Uterus (tissue), 4 donors: ENCODE measurements at places on chromosomes 5 and 9. TPM values are rescaled to one million over a fixed set of nuclear protein-coding genes. Genes with fewer than 3 reads are reported as not detected.

GRCh38 chr5:57681942-57682341 lies 199.3 kb upstream of the ACTBL2 start:
- H3K27me3 ChIP-seq = no peaks in the 10 kb centered on the region
- H3K27ac ChIP-seq = no peak overlapping the region
- H3K4me1 ChIP-seq = no peaks in the 10 kb centered on the region
- no peaks in the 10 kb centered on the region for H3K36me3 ChIP-seq

DNA sequence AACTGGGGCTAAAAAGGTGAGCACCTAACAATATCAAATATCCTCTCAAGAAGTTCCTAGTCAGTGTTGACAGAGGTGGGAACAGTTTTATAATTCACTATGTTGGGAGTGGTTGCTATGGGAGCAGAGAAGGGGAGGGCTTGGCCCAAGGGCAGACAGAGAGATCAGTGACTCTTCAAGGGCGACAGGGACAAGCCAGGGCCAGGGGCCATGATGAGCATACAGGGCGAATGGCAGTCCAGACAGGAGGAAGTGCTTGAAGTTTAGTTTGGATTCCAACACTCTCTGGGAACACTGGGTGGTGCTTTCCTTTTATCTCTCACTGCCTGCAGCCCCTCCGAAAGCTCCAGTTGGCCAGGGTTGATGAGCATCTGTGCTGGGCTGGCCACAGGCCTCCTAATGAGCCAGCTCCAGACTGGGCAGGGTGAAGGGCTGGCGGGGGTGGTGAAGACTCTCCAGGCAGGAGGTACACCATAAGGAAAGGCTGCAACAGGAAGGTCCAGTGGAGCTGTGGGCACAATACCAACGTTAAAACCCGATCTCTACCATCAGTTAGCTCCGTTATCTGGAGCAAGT lies 111.3 kb downstream of the TMEM174 start:
- DNase-seq = no peak
- no peaks in the 10 kb centered on the region for H3K36me3 ChIP-seq
- no peak overlapping the region for H3K4me3 ChIP-seq
- no peak overlapping the region for H3K27ac ChIP-seq

CAMK4 gene
- 0.26 TPM for total RNA-seq

FST gene
- 0.51 TPM for total RNA-seq

GRCh38 chr5:177133853-177134696 lies 502 bp downstream of the NSD1 start:
- H3K4me1 ChIP-seq = peaks cover 22% of the 10 kb centered on the region
- no peaks in the 10 kb centered on the region for H3K36me3 ChIP-seq
- H3K4me3 ChIP-seq = peak overlapping the region; percentile 63

COL15A1 gene
- total RNA-seq = 62.1 TPM

- H3K4me1 ChIP-seq = no peaks in the 10 kb centered on the region
- H3K4me3 ChIP-seq = no peak overlapping the region
- H3K27ac ChIP-seq = no peak overlapping the region
- no peak for DNase-seq
- no peaks in the 10 kb centered on the region for H3K27me3 ChIP-seq
Measured at GRCh38 chr5:141567513-141568117, 51.2 kb downstream of the DIAPH1 start.

DNA sequence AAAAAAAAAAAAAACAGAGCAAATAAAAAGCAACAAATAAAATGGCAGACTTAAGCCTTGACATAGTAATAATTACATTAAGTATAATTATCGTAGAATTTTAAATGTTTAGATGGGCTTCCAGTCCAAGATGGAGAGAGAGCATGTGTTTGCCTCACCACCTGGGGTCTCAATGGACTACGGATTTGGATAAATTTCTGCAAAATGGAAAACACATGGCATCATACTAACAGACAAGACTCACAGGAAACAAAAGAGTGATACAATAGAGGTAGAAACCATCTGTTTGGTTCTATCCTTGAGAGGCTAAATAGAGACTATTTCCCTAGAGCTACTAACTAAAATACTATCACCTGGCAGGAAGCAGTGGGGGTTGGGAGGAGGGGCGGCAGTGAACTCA lies 144.3 kb downstream of the MUSK start:
- H3K4me3 ChIP-seq = no peak overlapping the region
- H3K27me3 ChIP-seq = no peaks in the 10 kb centered on the region
- no peaks in the 10 kb centered on the region for H3K36me3 ChIP-seq
- DNase-seq = no peak

- H3K4me3 ChIP-seq = no peak overlapping the region
- no peak overlapping the region for H3K27ac ChIP-seq
- H3K27me3 ChIP-seq = no peaks in the 10 kb centered on the region
- H3K4me1 ChIP-seq = peaks cover 8% of the 10 kb centered on the region
- DNase-seq = no peak
- no peaks in the 10 kb centered on the region for H3K36me3 ChIP-seq
Measured at GRCh38 chr5:39019254-39019653, 54.9 kb downstream of the RICTOR start.

- H3K36me3 ChIP-seq = no peaks in the 10 kb centered on the region
- H3K4me1 ChIP-seq = no peaks in the 10 kb centered on the region
- no peak overlapping the region for H3K27ac ChIP-seq
- no peak overlapping the region for H3K4me3 ChIP-seq
Measured at GRCh38 chr9:93582550-93582949, 6.2 kb downstream of the PHF2 start.

GRCh38 chr5:43514471-43514815 lies 505 bp downstream of the C5orf34 start:
- H3K36me3 ChIP-seq = no peaks in the 10 kb centered on the region
- peaks cover 5% of the 10 kb centered on the region for H3K4me1 ChIP-seq
- H3K4me3 ChIP-seq = peak overlapping the region; percentile 54
- H3K27ac ChIP-seq = peak overlapping the region; percentile 84
- DNase-seq = no peak
- H3K27me3 ChIP-seq = no peaks in the 10 kb centered on the region

DNA sequence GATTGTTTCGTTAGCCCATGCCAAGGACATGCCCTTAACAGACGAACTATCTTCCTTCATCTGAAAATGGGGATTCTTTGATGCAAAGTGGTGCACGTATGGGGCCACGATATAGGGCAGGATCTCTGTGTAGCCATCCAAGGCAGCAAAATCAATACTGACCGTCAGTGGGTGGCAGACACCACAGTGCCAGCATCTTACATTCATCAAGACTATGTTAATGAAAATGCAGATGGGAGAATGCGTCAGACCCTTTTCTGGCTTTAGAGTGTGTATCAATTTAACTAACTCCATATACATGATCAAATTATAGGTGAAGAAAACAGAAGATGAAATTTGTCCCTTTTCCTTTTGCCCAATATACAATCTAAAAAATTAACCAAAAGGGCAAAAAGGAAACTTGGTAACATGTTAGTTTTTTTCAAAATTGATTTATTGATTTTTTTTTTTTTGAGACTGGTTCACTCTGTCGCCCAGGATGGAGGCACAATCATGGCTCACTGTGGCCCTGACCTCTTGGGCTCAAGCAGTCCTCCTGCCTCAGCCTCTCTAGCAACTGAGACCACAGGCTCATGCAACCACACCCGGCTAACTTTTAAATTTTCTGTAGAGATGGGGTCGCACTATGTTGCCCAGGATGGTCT lies 169.2 kb upstream of the SPRY4 start:
- H3K36me3 ChIP-seq = no peaks in the 10 kb centered on the region
- H3K27me3 ChIP-seq = no peaks in the 10 kb centered on the region
- no peaks in the 10 kb centered on the region for H3K4me1 ChIP-seq
- no peak overlapping the region for H3K27ac ChIP-seq
- no peak overlapping the region for H3K4me3 ChIP-seq
- no peak for DNase-seq

DNA sequence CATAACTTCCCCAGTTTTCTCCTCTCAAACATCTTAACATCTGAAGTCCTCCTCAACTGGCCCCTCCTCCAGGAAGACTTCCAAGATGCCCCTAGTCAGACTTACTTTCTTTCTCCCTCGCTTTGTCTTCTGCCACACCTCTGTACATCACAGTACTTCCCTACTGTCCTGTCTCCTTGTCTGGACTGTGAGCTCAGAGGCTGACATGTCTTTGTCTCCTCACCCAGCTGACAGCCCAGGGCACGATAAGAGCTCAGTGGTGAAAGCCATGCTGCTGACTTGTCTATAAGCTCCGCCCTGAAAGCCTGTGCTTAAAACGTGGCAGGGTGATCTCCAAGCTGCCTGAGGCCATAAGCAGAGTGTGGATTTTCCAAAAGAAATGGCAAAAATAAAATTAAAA lies 33.0 kb upstream of the SLC25A51 start:
- H3K27ac ChIP-seq = no peak overlapping the region
- no peaks in the 10 kb centered on the region for H3K27me3 ChIP-seq

IFNW1 gene
- total RNA-seq = not detected

DNA sequence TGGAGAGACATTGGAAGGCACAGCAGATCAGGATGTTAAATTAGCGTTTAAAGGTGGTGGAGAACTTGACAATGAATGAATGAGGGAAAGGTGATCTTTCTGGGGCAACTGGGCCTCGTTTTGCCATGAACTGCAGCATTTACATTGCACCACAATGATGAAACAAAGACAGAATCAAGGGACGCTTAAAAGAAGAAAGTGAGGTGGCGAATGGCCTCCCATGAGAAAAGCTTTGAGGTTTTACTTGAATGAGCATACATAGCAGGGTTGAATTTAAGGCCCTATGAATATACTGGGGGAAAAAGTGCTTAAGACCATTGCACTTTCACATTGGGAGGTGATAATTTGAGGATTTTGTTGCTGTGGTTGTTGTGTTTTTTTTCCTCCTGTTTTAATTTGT lies 476.4 kb downstream of the ISL1 start:
- H3K36me3 ChIP-seq = no peaks in the 10 kb centered on the region
- H3K4me1 ChIP-seq = no peaks in the 10 kb centered on the region
- no peak for DNase-seq
- no peaks in the 10 kb centered on the region for H3K27me3 ChIP-seq
- no peak overlapping the region for H3K4me3 ChIP-seq
- no peak overlapping the region for H3K27ac ChIP-seq

GRCh38 chr9:79939819-79940218 lies 368.1 kb downstream of the TLE4 start:
- no peaks in the 10 kb centered on the region for H3K4me1 ChIP-seq
- H3K27me3 ChIP-seq = no peaks in the 10 kb centered on the region
- no peak overlapping the region for H3K4me3 ChIP-seq
- no peak for DNase-seq

PCDHB12 gene
- total RNA-seq = 9.2 TPM

DNA sequence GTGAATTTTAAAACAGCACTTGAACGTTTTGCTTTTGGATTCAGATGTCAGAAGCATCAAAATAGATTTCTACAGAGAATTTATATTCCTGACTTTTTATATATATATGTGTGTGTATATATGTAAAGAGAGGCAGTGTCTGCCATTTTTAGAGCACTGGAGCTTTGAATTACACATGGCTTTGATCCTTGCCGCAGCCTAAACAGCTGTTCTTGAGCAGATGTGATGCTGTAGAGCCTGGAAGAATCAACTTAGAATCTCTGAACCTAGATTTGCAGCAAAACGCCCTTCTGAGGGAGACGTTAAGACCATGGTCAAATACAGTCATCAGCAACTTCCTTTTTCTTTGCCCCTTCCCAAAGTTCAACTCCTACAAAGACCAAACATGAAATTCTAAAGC lies 21.7 kb upstream of the C5orf47 start:
- no peaks in the 10 kb centered on the region for H3K36me3 ChIP-seq
- H3K4me1 ChIP-seq = no peaks in the 10 kb centered on the region
- H3K4me3 ChIP-seq = no peak overlapping the region
- no peak overlapping the region for H3K27ac ChIP-seq

GRCh38 chr5:1231354-1231905 lies 6.2 kb downstream of the SLC6A18 start:
- no peak overlapping the region for H3K4me3 ChIP-seq
- no peaks in the 10 kb centered on the region for H3K4me1 ChIP-seq
- H3K27me3 ChIP-seq = no peaks in the 10 kb centered on the region
- DNase-seq = no peak

FBXL17 gene
- 21.9 TPM for total RNA-seq

DNA sequence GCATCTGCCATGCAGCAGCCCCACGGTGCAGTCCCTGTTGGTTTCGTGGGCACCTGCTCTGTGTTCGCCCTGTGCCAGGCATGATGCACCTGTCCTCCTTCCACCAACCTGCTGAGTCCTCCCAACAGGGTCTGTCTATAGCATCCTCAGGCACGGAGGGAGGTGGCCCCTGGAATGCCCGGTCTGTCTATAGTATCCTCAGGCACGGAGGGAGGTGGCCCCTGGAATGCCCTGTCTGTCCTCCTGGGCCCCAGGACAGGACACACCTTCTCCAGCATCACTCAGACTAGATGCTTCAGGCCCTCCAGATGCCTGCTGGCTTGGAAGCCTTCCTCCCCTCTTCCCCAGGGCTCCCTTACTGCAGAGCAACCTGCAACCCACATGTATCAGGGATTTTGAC lies 9.9 kb upstream of the PHYHD1 start:
- no peak overlapping the region for H3K4me3 ChIP-seq
- peak overlapping the region; percentile 81 for H3K27ac ChIP-seq
- H3K4me1 ChIP-seq = peaks cover 45% of the 10 kb centered on the region
- no peaks in the 10 kb centered on the region for H3K36me3 ChIP-seq

- no peaks in the 10 kb centered on the region for H3K36me3 ChIP-seq
- no peaks in the 10 kb centered on the region for H3K27me3 ChIP-seq
- H3K4me3 ChIP-seq = no peak overlapping the region
- no peak overlapping the region for H3K27ac ChIP-seq
- no peaks in the 10 kb centered on the region for H3K4me1 ChIP-seq
- no peak for DNase-seq
Measured at GRCh38 chr9:99472240-99472915, 250.3 kb downstream of the SEC61B start.

GRCh38 chr5:120895660-120896059 lies 431.6 kb downstream of the PRR16 start:
- H3K4me3 ChIP-seq = no peak overlapping the region
- no peaks in the 10 kb centered on the region for H3K27me3 ChIP-seq
- no peaks in the 10 kb centered on the region for H3K36me3 ChIP-seq
- H3K4me1 ChIP-seq = no peaks in the 10 kb centered on the region

DNA sequence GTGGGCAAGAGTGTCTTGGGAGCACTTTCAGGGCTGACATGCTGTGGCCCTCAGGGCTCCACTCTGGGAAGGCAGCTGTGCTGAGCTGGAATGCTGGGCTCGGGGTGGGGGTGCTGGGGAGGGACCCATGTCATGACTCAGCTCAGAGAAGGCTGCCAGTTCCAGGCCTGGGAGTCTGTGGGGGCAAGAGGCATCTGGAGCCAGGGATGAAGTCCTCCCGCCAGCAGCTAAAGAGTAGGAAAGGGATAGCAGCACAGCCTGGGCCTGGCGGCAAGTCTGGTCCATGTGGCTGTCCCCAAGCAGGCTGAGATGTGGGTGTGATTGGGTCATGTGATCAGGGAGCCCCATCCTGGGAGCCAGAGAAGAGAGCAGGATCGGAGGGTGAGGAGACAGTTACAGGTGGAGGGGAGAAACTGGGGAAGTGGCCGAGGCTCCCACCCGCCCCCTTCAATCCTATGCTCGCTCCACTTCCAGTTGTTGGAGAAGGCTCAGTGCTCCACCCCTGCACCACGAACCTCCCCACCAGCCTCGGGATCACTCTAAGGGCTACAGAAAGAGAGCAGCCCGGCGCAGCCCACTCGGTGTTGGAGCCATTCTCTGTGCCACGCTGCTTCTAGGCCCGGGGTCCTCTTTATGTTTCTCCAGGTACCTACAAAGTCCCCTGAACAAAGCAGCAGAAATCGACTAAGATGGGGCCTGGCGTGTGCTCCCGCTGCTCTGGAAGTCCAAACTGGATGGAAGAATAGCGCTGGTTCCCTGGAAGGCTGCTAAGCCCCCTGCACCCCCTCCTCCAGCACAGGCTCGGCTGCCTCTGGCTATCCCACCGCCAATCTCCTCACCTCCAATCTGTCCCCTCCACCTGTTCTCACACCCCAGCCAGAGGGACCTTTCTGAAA lies 12.0 kb downstream of the PDGFRB start:
- peak overlapping the region; percentile 7 for H3K4me3 ChIP-seq
- peak overlapping the region; percentile 99 for H3K27ac ChIP-seq
- no peaks in the 10 kb centered on the region for H3K27me3 ChIP-seq
- H3K36me3 ChIP-seq = no peaks in the 10 kb centered on the region
- H3K4me1 ChIP-seq = peaks cover 48% of the 10 kb centered on the region

PCDHGC4 gene
- total RNA-seq = 5.9 TPM

COL23A1 gene
- total RNA-seq = 2.0 TPM
